Umbilical cord (tissue), 2 donors: ENCODE measurements at places on chromosomes 3 and 15.

DNA sequence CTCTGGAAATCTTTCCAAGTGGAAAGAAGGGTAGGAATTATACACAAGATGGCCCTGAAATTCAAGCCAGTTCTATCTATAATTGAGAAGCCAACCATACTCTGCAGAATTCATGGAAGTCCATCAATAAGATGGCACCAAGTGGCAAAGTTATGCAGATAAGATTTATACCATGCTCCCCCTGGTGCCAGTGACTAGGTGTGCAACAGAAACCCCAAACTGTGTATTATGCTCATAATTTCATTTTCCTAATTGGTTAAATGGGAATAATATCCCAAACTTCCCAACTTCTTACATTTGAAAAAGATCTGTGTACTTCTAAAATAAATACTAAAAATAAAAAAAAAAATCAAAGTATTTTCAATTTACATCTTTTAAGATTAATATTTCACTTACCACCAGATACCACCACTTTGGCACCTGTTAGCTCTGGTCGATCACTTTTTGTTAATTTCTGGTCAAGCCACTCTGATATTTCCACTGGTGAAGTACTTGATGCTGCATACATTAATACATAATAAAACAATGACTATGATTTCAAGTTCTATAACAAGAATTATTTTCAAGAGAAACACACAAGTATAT, 25.9 kb downstream of the ETFA start:
- DNase-seq, result no peak

GRCh38 chr15:77826006-77826695, 193.4 kb upstream of the LINGO1 start:
- DNase-seq, result no peak

- DNase-seq, result no peak
Measured at GRCh38 chr3:52535411-52536111, 844 bp upstream of the UQCC5 start.

- peak; percentile 11 for DNase-seq
Measured at GRCh38 chr3:113914646-113915045, 33.2 kb upstream of the ZDHHC23 start.

DNA sequence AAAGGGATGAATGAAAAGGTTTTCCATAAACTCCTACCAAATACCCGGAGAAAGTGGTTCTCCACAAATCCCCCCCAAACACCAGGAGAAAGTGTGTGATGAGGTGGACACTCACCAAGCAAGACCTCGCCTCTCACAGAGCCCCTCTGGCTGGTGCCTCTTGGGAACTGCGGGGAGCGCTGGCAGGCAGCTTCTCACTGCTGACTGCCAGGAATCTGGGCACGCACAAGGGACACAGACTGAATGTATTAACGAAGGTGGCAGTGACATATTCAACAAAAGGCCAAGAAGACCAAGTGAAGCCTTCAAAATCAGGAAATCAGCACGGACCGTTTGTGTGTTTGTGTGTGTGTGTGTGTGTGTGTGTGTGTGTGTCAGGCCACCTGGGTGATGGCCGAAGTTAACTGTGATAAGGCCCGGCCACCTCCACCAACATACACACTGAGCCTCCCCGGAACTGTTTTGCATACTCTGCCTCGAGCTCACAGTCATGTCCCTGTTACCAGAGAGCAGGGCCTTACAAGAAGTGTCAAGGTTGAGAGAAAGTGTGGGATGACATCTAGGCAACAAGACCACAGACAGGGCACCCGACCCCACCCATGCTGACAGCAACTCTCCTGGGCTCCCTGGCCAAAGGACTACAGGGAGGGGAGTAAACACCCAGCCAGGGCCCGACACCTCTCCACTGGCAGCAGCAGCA, 18.0 kb downstream of the ATP10A start:
- no peak for DNase-seq

DNA sequence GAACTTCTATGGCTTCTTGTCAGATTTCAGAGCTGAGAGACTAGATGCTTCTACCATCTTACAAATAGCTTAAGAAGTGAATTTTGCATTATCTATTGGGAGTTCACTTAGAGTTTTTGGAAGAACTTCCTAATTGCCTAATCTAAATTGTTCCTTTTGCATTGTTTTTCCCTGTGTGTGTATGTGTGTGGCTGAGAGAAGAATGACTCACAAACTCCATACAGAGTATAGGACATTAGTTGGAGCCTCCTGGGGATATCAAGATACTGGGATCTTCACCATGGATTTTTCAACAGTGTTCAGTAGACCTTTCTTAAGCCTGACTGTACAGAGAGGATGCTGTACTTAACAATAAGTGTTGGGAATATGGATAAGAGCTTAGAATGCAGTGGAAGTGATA, 10.9 kb downstream of the TLNRD1 start:
- DNase-seq, result no peak

- DNase-seq, result no peak
Measured at GRCh38 chr3:43288850-43289249, 2.5 kb downstream of the SNRK start.

- DNase-seq, result no peak
Measured at GRCh38 chr3:15382405-15382923, 44.9 kb downstream of the METTL6 start.

DNA sequence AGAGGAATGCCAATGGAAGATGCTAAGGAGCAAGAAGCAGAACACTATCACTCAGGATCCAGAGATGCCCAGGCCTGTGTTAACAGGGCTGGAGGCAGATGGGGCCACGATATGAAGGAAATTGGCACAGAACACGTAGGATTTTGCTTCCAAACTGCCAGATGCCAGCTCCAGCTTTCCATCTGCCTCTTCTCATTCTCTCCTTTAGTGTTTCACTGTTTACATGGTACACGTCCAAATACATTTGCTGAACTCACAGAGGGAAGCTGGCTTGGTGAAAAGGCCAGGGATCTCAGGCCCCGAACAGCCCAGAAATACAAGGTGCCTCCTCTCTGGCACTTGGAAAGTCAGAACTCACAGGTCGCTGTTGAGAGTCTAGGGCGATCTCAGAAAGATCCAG, 187.0 kb downstream of the NTRK3 start:
- DNase-seq, result no peak

- no peak for DNase-seq
Measured at GRCh38 chr15:65336493-65337435, 32.3 kb downstream of the RNU5B-1 start.

- DNase-seq, result no peak
Measured at GRCh38 chr3:71695000-71695482, 30.2 kb downstream of the EIF4E3 start.

DNA sequence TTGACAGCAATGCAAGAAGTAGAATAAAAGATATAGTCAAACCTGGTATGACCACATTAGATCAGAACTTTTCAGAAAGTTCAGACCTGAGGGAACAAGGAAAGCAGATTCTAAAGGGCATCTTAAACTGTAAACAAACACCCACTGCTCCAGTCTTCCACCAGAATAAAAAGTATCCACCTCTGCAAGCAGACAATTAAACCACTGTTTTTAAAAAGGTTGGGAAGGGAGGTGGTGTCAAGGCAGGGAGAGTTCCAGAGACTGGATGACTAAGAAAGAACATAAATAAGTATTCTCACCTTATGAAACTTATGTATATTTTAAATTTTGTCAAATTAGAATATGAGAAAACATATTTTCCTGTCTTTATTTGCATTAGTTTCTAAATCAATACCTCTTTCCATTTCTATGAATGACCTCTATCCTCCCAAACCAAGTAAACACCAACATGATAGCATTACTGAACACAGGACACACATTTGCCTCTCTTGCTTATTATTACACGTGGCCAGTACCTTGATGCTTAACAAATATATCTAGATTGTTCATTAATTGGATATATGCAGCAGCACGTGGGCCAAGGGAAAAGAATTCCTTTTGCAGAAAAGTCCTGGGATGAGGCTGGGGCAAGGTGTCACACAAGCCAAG, 31.6 kb downstream of the PIK3CB start:
- no peak for DNase-seq

DNA sequence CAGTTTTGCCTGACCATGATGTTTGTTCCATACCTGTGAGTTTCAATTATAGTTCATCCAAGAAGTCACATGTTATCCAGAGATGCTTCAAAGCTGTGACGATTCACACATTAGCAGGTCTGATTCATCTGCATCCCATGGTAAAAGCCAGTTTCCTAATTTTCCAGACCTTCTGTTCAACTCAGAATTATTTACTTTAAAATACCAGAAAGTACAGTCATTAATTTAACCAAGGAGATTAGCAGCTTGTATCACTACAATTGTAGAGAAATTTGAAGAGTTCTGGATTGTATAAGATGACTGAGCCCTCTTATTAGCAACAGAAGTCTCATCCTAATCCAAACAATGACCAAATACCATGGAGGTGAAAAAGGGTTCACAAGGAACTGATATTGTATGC, 76.1 kb upstream of the THBS1 start:
- no peak for DNase-seq

DNA sequence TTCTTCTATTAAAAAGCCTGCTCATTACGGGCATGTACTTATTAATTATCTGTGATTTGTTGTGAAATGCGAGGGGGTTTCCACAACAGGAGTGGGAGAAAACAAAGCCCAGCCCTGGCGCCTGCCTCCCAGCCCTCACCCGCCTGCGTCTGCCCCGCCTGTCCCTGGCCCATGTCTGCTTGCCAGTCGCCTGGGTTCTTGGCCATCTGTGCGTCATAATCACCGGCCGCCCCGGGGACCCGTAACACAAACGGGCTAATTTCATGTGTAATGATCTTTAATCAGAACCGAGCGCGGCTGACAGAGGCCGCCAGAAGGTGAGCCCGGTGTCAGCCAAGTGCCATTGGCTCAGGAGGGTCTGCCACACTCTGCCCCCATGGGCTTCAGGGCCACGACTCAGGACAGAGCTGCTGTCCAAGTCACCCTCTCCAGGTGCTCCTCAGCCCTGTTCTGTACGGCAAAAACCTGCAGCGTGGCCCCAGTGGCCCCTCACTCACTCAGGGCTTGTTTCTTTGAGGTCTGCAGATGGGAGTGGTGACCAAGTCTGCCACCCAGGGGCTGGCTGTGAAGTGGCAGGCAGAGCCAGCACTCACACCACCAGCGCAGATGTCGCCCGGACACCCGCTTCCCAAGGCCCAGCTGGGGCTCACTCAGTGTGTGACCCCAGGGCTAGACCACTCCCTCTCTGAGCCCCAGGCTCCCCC, 28.8 kb upstream of the TMEM115 start:
- no peak for DNase-seq

DNA sequence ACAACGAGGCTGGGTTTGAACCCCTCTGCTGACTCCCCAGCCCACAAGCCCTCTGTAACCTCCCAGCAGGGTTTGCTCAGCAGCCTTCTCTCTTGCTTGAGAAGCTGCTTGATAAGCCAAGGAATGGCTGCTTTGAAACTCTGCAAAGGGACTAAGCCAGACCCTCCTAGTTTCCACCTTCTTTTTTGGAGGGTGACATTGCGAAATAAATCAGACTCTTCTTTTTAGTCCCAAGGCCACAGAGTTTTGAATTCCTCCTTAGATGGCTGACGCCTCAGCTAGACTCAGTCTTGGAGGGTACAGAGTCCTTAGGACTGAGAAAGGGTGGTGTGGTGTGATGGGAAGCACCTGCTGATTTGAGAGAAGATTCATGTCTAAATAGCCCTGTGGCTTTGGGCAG, 1.2 kb downstream of the TGM4 start:
- DNase-seq, result no peak

GRCh38 chr3:174101244-174101643, 703.7 kb downstream of the NLGN1 start:
- no peak for DNase-seq

- DNase-seq, result peak; percentile 9
Measured at GRCh38 chr15:75577401-75578172, 1.5 kb downstream of the PTPN9 start.

- peak; percentile 34 for DNase-seq
Measured at GRCh38 chr3:58999134-58999773, 50.6 kb downstream of the CFAP20DC start.

DNA sequence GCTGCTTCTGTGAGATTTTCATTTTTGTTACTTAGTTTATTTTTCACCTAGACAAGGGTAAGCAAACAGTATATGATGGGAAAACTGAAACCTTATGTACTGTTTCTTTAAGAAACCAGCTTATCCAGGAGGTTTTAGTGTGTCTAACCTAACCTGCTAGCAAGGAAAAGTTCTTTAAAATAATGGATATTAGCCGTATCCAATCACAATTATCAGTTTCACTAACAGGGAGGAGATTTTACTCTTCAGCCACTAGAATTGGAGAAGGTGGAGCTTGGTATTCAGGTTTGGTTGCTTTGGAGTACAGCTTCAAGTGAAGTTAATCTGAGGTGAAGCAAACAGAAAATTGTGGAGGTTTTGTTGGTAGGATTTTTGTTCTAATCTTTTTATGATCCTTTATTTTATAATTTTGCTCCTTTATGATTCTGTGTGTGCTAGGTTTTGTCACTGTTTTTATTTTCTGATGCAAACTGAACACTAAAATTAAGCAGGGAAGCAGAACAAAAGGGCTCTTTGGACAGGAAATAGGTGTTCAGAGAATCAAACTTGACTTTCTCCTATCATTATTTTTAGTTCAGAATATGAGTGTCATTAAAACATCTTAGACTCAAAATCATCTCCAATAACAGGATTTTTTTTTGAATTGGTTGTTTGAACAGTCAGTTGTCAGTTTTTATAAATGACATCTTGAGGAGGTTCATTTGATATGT, 13.0 kb downstream of the ZFAND6 start:
- peak; percentile 97 for DNase-seq

- no peak for DNase-seq
Measured at GRCh38 chr15:100175406-100176114, 166.2 kb downstream of the ADAMTS17 start.

GRCh38 chr3:99777708-99778107, 40.0 kb upstream of the CMSS1 start:
- DNase-seq, result no peak

DNA sequence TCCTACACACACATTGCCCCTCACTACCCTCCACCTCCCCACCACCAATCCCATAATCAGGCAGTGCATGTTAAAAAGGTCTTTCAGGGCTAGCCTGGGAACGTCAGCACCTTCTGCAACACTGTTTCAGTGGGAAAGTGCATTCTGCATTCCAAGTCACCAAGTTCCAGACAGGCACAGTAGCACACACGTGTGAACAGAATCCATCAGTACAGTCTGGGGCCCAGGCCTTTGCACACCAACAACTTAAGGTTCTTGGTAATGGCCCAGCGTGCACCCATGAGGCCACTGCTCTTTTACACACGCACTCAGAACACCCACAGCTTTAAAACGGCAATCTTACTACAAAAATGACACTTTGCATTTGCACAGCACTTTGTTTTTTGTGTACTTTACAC, 1.2 kb downstream of the ANXA2 start:
- no peak for DNase-seq

- no peak for DNase-seq
Measured at GRCh38 chr15:83119968-83120581, 12.6 kb downstream of the TM6SF1 start.

DNA sequence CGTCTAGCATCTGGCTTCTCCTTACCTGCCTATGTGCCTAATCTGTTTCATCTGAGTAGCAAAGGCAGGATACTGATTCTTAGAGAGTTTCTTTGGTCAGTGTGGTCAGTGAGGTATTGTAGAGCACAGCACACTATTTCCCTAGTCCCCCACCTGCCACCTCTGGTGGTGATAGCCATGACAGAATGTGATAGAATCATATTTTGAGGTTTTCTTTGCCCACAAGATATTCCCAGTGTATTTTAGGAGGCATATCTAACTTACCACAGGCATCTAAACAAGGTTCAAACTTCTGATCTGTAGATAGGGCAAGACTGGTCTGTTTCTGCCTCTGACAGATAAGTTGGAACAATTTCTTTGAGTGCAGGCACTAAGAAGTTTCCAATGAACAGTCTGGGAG, 188.0 kb downstream of the SOX2 start:
- DNase-seq, result no peak
